A549 treated with CORT108297 at 1 μM for 4 hours (cell line): ENCODE measurements at places on chromosomes 5 and 9. TPM values are rescaled to one million over a fixed set of nuclear protein-coding genes. Genes with fewer than 3 reads are reported as not detected.

The NPR3 gene
- 18.1 to 22.0 TPM (median 20.8 TPM) in 5 replicates for total RNA-seq

The ECM2 gene
- total RNA-seq: 0.13 to 0.30 TPM (median 0.19 TPM) in 5 replicates

The TRPM6 gene
- 1.2 to 1.4 TPM (median 1.3 TPM) in 5 replicates for total RNA-seq

The ABLIM3 gene
- total RNA-seq: 14.3 to 19.5 TPM (median 15.8 TPM) in 5 replicates

The IFNA1 gene
- total RNA-seq: not detected in 5 replicates

The SAXO1 gene
- not detected in 5 replicates for total RNA-seq

The SPATA31D4 gene
- not detected in 5 replicates for total RNA-seq

The ANKRD34B gene
- total RNA-seq: 0.04 to 0.18 TPM (median 0.07 TPM) in 5 replicates

The PDE6A gene
- 0.13 to 0.21 TPM (median 0.13 TPM) in 5 replicates for total RNA-seq

The NSG2 gene
- total RNA-seq: 0.05 to 0.17 TPM (median 0.08 TPM) in 3 of 5 replicates, not detected in the others

The LOX gene
- total RNA-seq: 0.89 to 1.3 TPM (median 1.0 TPM) in 5 replicates

The SLC25A48 gene
- total RNA-seq: 0.12 to 0.34 TPM (median 0.24 TPM) in 4 of 5 replicates, not detected in the other

The TAF1L gene
- total RNA-seq: 0.01 TPM in 1 of 5 replicates, not detected in the others

The PRRX2 gene
- 3.5 to 8.8 TPM (median 7.8 TPM) in 5 replicates for total RNA-seq

The PARP8 gene
- 0.13 to 0.27 TPM (median 0.14 TPM) in 5 replicates for total RNA-seq

The ASS1 gene
- 15.1 to 20.4 TPM (median 16.0 TPM) in 5 replicates for total RNA-seq

The PSMB7 gene
- 304 to 354 TPM (median 321 TPM) in 5 replicates for total RNA-seq

The GOLM1 gene
- total RNA-seq: 106 to 123 TPM (median 114 TPM) in 5 replicates

The TLN1 gene
- total RNA-seq: 110 to 135 TPM (median 123 TPM) in 5 replicates

The PAXX gene
- total RNA-seq: 49.7 to 88.2 TPM (median 76.5 TPM) in 5 replicates
